ENCODE measurements at places on chromosomes 13 and 19. TPM values are rescaled to one million over a fixed set of nuclear protein-coding genes. Genes with fewer than 3 reads are reported as not detected.

The NCAN gene
- total RNA-seq: not detected

The C13orf42 gene
- not detected for total RNA-seq

The GJB2 gene
- not detected for total RNA-seq

The ATP4B gene
- total RNA-seq: not detected

The CCDC124 gene
- total RNA-seq: 77.6 TPM

The CYP4F3 gene
- not detected for total RNA-seq

The CCDC70 gene
- not detected for total RNA-seq

The MISP gene
- not detected for total RNA-seq

The RDH8 gene
- total RNA-seq: not detected

The OVOL3 gene
- total RNA-seq: not detected

The LSR gene
- 1.6 TPM for total RNA-seq

The ZNF600 gene
- total RNA-seq: 1.6 TPM

The MBNL2 gene
- total RNA-seq: 76.4 TPM

The SLC5A5 gene
- total RNA-seq: not detected

The EPS8L1 gene
- total RNA-seq: 0.90 TPM

The TMEM161A gene
- total RNA-seq: 34.2 TPM

The TPGS1 gene
- 28.5 TPM for total RNA-seq

The COX6B1 gene
- 513 TPM for total RNA-seq

The PRSS57 gene
- total RNA-seq: not detected

The HS6ST3 gene
- total RNA-seq: not detected

The IFNL1 gene
- not detected for total RNA-seq

The MUC16 gene
- not detected for total RNA-seq

The RASIP1 gene
- 3.4 TPM for total RNA-seq

The DNAAF3 gene
- 8.8 TPM for total RNA-seq

The ABCA7 gene
- 4.5 TPM for total RNA-seq

The PTGER1 gene
- total RNA-seq: 0.72 TPM

Measured in cardiac atrium fibroblast (primary cell).